ENCODE measurements at places on chromosomes 16 and 17.

- no peak for DNase-seq
These were observed 5.7 kb downstream of the SLC22A31 start for GRCh38 chr16:89194340-89195311.

GRCh38 chr16:85077576-85078125 lies 34.6 kb downstream of the CIBAR2 start:
- DNase-seq = no peak

- no peak for DNase-seq
These were observed 13.7 kb downstream of the HOXB4 start for GRCh38 chr17:48564188-48565021.

GRCh38 chr17:73248532-73248931 lies 13.1 kb downstream of the CPSF4L start:
- no peak for DNase-seq

- DNase-seq = no peak
These were observed 263.9 kb upstream of the TBX2 start for GRCh38 chr17:61135782-61136181.

DNA sequence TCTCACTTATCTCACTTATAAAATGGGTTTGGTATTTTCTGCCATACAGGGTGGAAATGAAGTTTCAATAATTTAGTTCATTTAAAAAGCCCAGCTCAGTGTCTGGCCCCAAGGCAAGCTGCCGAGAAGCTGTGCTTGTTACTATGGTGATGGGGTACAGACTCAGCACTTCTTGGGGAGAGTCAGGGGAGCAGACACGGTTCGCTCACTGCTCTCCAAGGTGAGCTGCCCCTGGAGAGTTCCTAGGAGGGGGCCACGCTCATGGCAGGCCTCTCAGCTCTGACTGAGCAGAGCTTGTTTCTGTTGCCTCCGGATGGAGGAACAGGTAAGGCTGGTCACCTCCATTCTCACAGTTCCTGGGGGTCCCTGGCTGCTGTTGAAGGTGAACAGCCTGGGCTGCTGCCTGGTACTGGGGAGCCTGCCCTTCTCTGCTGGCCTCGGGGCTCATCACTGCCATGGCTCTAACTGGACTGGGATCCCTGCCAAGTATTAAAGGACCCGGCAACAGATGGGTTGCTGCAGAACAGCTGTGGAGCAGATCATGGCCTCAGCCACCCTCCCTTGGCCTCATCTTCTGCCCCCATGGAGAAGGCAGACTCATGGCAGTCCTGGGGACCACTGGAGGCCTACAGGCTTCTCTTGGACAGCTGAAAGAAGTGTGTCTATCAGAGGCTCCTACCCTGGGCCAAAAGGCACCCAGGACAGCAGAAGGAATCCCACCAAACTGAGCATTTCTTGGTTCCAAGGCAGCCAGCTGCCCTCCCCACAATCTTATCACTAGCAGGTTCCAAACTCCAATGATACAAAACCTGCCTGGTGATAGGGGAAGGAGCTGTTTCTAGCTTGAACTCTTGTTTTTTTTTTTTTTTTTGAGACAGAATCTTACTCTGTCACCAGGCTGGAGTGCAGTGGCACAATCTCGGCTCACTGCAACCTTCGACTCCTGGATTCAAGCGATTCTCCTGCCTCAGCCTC lies 25.9 kb upstream of the SPATA32 start:
- no peak for DNase-seq

DNA sequence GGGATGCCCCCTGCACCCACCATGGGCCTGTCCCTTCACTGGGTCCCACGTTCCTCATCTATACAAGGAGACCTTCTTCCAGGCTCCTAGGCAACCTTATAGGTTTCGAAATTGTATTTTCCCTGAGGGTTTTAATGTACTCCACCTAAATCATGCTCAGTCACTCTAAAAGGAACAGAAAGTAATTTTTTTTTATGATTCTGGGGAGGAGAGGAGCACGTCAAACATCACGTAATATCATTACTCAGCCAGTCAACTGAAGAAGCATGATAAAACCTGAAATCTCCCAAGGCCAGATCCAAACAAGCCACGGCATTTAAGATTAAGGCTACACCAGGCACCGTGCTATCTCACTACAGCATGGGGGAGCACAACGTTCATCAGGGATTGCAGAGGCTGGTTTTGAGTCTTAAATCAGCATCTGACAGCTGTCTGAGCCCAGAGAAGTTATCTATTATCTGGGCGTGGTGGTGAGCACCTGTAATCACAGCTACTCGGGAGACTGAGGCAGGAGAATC lies 3.9 kb upstream of the TMEM114 start:
- no peak for DNase-seq

DNA sequence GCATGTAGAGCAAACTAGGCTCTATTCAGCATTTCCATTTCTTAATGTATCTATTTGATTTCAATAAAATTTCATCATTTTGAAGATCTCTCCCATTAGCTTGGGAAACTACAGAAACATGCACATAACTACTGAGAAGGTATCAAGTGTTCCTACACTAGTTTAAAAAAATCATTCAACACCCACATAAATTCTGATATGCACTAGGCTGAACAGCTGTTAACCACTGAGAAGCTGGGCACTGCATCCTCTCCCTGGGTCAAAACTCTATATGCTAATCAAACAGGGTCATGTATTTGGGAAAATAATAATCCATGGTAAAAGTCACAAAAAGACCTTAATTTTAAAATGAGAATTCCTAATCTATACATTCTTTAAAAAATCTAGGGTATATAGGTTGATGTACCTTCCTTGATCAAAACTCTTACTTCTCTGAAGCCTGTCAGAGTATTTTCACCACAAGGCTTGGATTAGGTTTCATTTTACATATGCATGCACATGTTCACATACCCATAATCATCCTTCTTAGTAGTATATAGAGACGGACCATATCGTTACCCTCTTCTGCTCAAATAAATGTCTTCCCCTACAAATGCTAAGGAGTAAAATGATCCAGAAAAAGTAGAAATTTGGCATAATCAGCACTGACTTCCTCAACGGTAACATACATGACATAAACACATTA lies 57.2 kb downstream of the KANSL1 start:
- no peak for DNase-seq

- no peak for DNase-seq
These were observed 9.4 kb downstream of the SNX20 start for GRCh38 chr16:50671644-50672260.

- no peak for DNase-seq
These were observed 16.5 kb upstream of the SPNS3 start for GRCh38 chr17:4417129-4417667.

DNA sequence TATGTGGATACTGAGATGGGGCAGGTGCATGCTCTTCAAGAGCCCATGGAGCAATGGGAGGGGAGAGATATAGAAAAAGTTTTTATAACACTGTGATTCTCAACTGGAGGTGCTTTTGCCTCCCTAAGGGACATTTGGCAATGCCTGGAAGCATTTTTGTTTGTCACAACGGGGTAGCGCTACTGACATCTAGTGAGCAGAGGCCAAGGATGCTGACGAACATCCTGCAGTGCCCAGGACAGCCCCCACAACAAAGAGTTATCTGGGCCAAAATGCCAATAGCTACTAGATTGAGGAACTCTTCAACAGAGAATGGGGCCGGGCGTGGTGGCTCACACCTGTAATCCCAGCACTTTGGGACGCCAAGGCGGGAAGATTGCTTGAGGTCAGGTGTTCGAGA lies 67.2 kb upstream of the CLEC3A start:
- no peak for DNase-seq

DNA sequence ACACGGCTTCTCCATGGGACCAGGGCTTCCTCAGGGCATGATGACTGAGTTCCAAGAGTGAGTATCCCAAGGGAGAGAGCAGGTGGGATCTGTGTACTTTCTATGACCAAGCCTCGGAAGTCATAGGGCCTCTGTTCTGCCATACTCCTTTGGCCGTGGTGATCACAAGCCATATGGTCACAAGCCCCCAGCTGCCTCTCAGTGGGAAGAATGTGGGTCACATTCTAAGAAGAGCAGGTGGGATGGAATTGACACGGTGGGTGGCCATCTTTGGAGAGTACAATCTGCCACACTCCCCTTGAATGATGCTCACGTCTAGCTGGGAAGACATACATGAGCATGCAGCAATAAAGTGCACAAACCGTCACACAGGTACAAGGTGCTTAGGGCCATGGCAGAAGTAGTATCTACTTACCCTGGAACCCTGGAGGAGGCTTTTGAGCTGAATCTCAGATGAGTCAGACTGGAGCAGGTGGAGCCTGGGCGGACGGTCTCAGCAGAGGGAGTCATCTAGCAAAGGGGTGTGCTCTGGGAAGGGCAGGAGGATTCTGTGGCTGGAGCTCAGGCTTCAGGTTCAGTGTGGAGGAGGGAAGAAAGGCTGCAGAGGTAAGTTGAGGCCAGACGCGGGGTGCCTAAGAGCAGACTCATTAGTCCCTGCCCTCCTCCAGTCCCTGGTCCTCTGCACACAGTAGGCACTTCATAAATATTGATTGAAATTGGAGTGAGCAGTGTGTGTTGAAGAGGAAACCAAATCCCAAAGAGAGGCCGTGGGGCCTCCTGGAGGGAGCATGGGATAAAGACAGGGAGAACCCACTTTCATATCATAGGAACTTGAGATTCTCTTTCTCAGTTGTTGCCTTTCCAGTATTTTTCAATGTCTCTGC lies 26.6 kb downstream of the GOSR2 start:
- no peak for DNase-seq

DNA sequence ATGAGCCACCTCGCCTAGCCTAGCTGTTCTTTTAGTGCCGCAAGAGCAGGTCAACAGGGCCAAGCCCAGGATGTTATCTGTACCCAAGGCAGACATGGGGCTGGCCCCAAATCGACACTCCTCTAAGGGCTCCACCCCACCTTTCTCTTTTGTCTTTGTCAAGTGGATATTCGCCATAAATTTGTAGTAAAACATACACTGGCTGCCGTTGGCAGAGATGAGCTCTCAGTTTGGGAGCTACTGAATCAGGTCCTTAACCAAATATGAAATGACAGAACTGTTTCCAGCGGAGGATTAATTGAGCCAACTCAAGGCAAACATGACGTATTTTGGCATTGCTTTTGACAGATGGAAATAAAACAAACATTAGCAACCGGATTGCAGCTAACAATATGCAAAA lies 556.9 kb upstream of the CDH5 start:
- no peak for DNase-seq

GRCh38 chr17:45836047-45837044 lies 8.3 kb upstream of the SPPL2C start:
- DNase-seq = no peak
